ENCODE measurements at places on chromosomes 7 and 10. TPM values are rescaled to one million over a fixed set of nuclear protein-coding genes. Genes with fewer than 3 reads are reported as not detected.

Gene C10orf62
- not detected for total RNA-seq

DNA sequence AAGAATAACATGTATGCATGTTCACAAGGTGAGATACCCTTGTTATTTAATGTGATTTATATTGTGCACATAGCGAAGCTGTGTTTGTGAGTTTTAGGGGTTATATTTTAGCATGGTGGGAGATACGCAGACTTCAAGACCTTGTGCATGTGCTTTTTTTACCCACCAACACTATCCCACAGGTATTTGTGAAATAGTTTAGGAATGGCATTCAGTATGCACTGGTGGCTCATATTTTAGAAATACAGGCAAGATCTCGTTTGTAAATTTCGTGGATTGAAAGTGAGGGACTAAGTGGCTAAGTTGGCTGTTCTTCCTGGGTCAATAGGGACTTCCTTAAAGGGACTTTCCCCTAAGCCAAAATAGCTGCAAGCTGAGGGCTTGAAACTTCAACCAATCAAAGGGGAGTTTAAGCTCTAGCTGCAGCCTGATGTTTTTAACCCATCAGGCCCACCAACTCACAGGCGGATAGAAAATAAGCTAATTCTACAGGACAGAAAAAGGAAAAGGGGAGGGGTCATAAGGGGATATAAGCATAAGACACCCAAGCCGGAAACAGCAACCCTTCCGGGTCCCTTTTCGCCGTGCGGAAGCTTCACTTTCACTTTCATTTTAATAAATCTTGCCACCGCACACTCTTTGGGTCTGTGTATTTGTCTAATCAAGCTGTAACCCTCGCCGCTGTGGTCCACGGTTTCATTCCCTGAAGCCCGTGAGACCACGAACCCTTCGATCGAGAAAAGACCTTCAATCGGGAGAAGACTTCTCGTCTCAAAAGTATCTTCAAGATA is 291.0 kb downstream of the GPR158 start:
- H3K36me3 ChIP-seq: no peaks in the 10 kb centered on the region
- H3K27me3 ChIP-seq: no peaks in the 10 kb centered on the region

Gene ATG9B
- total RNA-seq: 6.9 TPM

Gene MUC12
- not detected for total RNA-seq

- H3K4me1 ChIP-seq: peaks cover 18% of the 10 kb centered on the region
- peak; percentile 18 for DNase-seq
- no peaks in the 10 kb centered on the region for H3K36me3 ChIP-seq
- no peak overlapping the region for H3K27ac ChIP-seq
- H3K4me3 ChIP-seq: no peak overlapping the region
These were observed 9.6 kb upstream of the AGR3 start for GRCh38 chr7:16891338-16891737.

DNA sequence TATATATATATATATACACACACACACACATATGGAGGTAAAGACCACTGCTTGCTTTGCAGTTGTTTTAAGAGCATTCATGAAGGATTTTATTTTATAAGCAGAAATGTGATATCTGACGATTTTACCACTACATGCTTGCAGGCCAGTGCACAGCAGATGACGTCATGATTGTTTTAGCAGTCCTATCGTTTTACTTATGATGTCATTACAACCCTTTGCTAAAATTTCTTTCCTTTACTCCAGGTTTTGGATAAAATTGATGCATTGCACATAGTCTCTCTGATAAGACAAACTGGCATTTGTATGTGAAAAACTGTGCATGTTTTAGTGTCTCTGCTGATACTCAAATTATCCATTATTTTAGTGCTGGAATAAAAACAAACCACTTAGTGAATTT is 9.2 kb downstream of the EGFR start:
- H3K27ac ChIP-seq: no peak overlapping the region
- H3K4me1 ChIP-seq: no peaks in the 10 kb centered on the region
- no peak overlapping the region for H3K4me3 ChIP-seq
- DNase-seq: no peak
- no peaks in the 10 kb centered on the region for H3K36me3 ChIP-seq

DNA sequence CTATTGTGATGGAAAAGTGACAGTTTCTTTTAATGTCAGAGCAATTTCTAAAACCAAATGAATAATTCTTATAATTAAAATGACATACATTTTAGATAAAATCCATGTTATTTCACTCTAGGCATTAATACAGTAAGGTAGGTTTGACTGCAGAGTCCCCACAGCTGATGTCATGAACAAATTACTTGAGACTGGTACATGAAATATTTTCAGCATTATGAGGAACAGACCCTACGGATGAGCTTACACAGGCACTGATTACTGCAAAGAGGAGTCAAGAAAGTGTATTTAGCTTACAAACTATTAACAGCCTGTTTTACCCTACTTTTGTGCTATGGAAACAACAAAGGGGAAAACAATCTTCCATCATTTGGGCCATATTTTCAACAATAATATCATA is 8.9 kb downstream of the COL1A2 start:
- H3K27me3 ChIP-seq: peaks cover 16% of the 10 kb centered on the region
- DNase-seq: no peak
- no peaks in the 10 kb centered on the region for H3K4me1 ChIP-seq
- H3K36me3 ChIP-seq: no peaks in the 10 kb centered on the region
- H3K4me3 ChIP-seq: no peak overlapping the region
- H3K27ac ChIP-seq: no peak overlapping the region

- no peak overlapping the region for H3K27ac ChIP-seq
- no peaks in the 10 kb centered on the region for H3K4me1 ChIP-seq
- no peaks in the 10 kb centered on the region for H3K36me3 ChIP-seq
- H3K4me3 ChIP-seq: no peak overlapping the region
- DNase-seq: no peak
These were observed 232.7 kb downstream of the LRMDA start for GRCh38 chr10:75663947-75664664.

- no peaks in the 10 kb centered on the region for H3K36me3 ChIP-seq
- H3K4me3 ChIP-seq: no peak overlapping the region
- peaks cover 32% of the 10 kb centered on the region for H3K27me3 ChIP-seq
- H3K4me1 ChIP-seq: peaks cover 2% of the 10 kb centered on the region
- DNase-seq: no peak
- H3K27ac ChIP-seq: no peak overlapping the region
These were observed 7.0 kb upstream of the DPYSL4 start for GRCh38 chr10:132179551-132180392.

- DNase-seq: no peak
- H3K27ac ChIP-seq: peak overlapping the region; percentile 89
- H3K36me3 ChIP-seq: peaks cover 11% of the 10 kb centered on the region
- H3K4me1 ChIP-seq: peaks cover 83% of the 10 kb centered on the region
These were observed 19.9 kb upstream of the PCGF5 start for GRCh38 chr10:91200314-91201212.

Gene CNTNAP2
- total RNA-seq: not detected

DNA sequence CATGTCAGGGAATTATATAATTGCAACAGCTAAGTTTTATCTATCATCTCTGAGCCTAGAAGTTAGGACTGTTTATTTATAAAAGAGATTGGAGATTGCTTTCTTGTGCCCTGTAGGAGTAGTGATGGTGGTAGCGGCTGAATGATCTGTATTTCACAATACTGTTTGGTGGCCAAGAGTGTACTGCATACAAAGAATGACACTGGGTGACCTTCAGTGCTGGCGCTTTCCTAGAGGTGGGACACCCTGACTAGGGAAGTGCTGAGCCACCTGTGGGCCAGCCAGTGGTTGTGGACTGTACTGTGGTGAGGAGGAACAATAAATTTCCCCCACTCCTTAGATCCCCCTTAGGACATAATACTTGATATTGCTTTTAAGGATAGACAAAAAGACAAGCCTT is 53.0 kb downstream of the COPG2 start:
- H3K4me3 ChIP-seq: no peak overlapping the region
- H3K27me3 ChIP-seq: no peaks in the 10 kb centered on the region
- DNase-seq: no peak
- no peak overlapping the region for H3K27ac ChIP-seq
- no peaks in the 10 kb centered on the region for H3K4me1 ChIP-seq

GRCh38 chr7:99073839-99074446 is 70.0 kb downstream of the SMURF1 start:
- H3K4me1 ChIP-seq: peaks cover 16% of the 10 kb centered on the region
- H3K27ac ChIP-seq: no peak overlapping the region
- H3K4me3 ChIP-seq: no peak overlapping the region
- H3K36me3 ChIP-seq: peaks cover 2% of the 10 kb centered on the region

Gene LBX1
- not detected for total RNA-seq

Gene PSD
- total RNA-seq: 9.1 TPM

GRCh38 chr7:45651540-45651939 is 77.4 kb downstream of the ADCY1 start:
- peaks cover 2% of the 10 kb centered on the region for H3K4me1 ChIP-seq
- DNase-seq: no peak
- no peaks in the 10 kb centered on the region for H3K27me3 ChIP-seq
- no peak overlapping the region for H3K27ac ChIP-seq

- no peak overlapping the region for H3K4me3 ChIP-seq
- peaks cover 28% of the 10 kb centered on the region for H3K27me3 ChIP-seq
- no peak overlapping the region for H3K27ac ChIP-seq
- no peaks in the 10 kb centered on the region for H3K36me3 ChIP-seq
- DNase-seq: no peak
- H3K4me1 ChIP-seq: no peaks in the 10 kb centered on the region
These were observed 182.6 kb downstream of the TCF7L2 start for GRCh38 chr10:113132591-113133121.

Gene NEURL1
- 2.3 TPM for total RNA-seq

Gene HABP2
- not detected for total RNA-seq

GRCh38 chr10:80464557-80465450 is 10.7 kb downstream of the TSPAN14 start:
- H3K27ac ChIP-seq: peak overlapping the region; percentile 97
- no peaks in the 10 kb centered on the region for H3K27me3 ChIP-seq
- DNase-seq: peak; percentile 64
- H3K4me3 ChIP-seq: peak overlapping the region; percentile 64

Gene MTURN
- total RNA-seq: 4.2 TPM

Gene CFAP58
- total RNA-seq: 0.64 TPM

- no peaks in the 10 kb centered on the region for H3K27me3 ChIP-seq
- no peaks in the 10 kb centered on the region for H3K4me1 ChIP-seq
- H3K27ac ChIP-seq: no peak overlapping the region
These were observed 324.4 kb downstream of the BICC1 start for GRCh38 chr10:58836991-58837575.

- H3K36me3 ChIP-seq: no peaks in the 10 kb centered on the region
- H3K27me3 ChIP-seq: no peaks in the 10 kb centered on the region
- DNase-seq: no peak
- no peaks in the 10 kb centered on the region for H3K4me1 ChIP-seq
- no peak overlapping the region for H3K27ac ChIP-seq
- no peak overlapping the region for H3K4me3 ChIP-seq
These were observed 78.4 kb downstream of the AKR1D1 start for GRCh38 chr7:138154661-138155060.

- H3K27me3 ChIP-seq: no peaks in the 10 kb centered on the region
- no peak overlapping the region for H3K27ac ChIP-seq
- peak; percentile 35 for DNase-seq
- no peak overlapping the region for H3K4me3 ChIP-seq
- H3K4me1 ChIP-seq: peaks cover 18% of the 10 kb centered on the region
These were observed 36.3 kb downstream of the SUFU start for GRCh38 chr10:102540023-102540422.

DNA sequence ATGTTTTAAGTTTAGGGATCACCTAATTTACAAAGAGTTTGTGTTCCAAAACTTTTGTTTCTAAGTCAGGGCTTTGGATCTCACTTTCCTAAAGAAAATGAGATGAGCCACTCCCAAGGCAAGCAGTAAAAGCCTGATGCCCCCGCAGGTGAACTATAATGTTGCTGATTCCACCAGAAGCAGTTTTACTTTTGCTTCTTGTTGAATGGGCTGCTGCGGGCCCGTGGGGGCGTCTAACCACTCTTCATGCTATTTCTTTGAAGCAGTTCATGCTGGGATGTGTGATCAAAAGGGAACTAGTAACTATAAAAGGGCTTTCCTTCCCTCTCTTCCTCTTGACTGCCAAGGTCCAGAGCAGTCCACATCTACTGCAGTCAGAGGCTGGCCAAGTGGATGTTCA is 118.7 kb upstream of the NEBL start:
- no peaks in the 10 kb centered on the region for H3K36me3 ChIP-seq
- peak; percentile 7 for DNase-seq
- H3K27me3 ChIP-seq: peaks cover 2% of the 10 kb centered on the region
- no peak overlapping the region for H3K4me3 ChIP-seq
- no peaks in the 10 kb centered on the region for H3K4me1 ChIP-seq

Gene ZNF485
- 7.6 TPM for total RNA-seq

DNA sequence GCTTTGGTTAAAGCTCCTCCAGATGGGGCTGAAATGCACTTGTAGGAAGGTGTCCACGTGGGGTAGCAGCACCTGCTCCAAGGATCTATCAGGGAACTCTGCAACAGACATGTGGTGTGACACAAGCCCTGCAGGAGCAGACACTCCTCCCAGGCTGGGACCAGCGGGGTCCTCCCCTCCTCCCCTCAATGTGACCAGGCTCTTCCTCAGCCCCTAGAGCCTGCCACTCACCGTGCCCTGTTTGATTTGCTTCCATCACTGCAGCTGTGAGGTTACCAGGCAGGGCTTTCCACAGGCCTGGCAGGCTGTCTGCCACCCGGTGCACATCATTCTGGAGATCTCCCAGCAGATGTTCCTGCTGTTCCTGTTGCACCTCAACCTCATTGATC is 13.4 kb downstream of the MMRN2 start:
- no peaks in the 10 kb centered on the region for H3K4me1 ChIP-seq
- H3K27me3 ChIP-seq: no peaks in the 10 kb centered on the region
- no peaks in the 10 kb centered on the region for H3K36me3 ChIP-seq
- no peak for DNase-seq
- H3K4me3 ChIP-seq: no peak overlapping the region
- H3K27ac ChIP-seq: no peak overlapping the region

DNA sequence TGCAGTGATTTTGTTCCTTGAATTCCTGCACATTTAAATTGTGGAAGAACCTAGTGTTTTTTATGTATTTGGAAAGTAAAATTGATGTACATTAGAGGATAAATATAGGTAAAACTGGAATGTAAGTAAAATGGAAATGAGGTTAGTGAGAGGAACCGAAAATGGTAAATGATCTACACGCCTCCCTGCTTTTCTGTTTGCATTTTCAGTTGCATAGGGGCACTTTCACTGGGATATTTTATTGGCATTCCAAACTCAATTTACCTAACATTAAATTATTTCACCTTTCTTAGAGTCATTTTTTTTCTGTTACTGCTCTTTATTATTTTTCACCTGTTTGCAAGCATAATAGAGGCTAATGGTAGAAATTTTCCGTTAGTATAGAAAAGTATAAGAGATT is 8.0 kb downstream of the CDK13 start:
- H3K4me1 ChIP-seq: peaks cover 70% of the 10 kb centered on the region
- no peak for DNase-seq
- H3K36me3 ChIP-seq: peaks cover 32% of the 10 kb centered on the region
- H3K27ac ChIP-seq: no peak overlapping the region
- no peak overlapping the region for H3K4me3 ChIP-seq

DNA sequence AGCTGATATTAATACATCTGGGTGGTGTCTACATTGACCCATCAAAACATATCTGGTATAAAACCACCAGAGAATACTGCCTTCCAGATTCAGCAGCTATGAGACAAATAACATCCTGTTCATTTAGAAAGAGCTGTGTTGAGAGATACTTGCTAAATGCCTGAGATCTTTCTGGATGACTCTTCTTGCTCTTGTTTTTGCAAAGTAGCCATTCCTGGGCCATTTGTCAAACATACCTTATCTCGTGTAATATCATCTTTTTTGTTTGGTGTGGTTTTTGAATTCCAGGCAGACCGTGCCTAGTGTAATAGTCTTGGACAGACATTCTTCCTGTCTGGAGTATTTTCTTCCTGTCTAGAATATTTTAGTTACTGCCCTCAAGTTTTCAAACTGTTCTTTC is 74.7 kb upstream of the PRR15 start:
- no peak overlapping the region for H3K27ac ChIP-seq
- peaks cover 2% of the 10 kb centered on the region for H3K4me1 ChIP-seq
- H3K27me3 ChIP-seq: peaks cover 4% of the 10 kb centered on the region
- H3K4me3 ChIP-seq: no peak overlapping the region

- peaks cover 19% of the 10 kb centered on the region for H3K36me3 ChIP-seq
- peak overlapping the region; percentile 99 for H3K27ac ChIP-seq
- no peaks in the 10 kb centered on the region for H3K27me3 ChIP-seq
These were observed 2.3 kb downstream of the MDFIC start for GRCh38 chr7:114924038-114924712.

All from activated CD4-positive, alpha-beta T cell treated with anti-CD3 and anti-CD28 coated beads for 36 hours (primary cell).